Left ventricle myocardium superior (tissue), 1 donor: ENCODE measurements at places on chromosomes 3 and 15.

GRCh38 chr15:43410572-43411214, 39.8 kb downstream of the TUBGCP4 start:
- DNase-seq, result no peak

DNA sequence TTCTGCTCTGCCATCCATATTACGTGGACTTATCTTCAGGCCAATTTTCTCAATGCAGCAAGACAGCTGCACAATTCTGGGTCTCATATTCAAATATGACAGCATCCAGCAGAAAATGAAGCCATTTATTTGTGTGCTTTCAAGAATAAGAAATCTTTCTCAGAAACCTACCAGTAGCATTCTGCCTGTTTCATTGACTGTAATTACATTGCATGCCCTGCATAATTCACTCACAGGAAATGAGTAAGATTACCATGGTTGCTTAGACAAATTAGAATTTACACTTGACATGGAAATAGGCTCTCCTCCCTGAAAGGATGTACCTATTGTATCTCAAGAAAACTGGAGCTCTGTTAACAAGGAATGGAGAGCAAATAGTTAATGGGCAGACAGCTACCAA, 346.6 kb upstream of the DCBLD2 start:
- DNase-seq, result no peak

- DNase-seq, result no peak
Measured at GRCh38 chr15:58840048-58840447, 68.9 kb downstream of the MINDY2 start.

DNA sequence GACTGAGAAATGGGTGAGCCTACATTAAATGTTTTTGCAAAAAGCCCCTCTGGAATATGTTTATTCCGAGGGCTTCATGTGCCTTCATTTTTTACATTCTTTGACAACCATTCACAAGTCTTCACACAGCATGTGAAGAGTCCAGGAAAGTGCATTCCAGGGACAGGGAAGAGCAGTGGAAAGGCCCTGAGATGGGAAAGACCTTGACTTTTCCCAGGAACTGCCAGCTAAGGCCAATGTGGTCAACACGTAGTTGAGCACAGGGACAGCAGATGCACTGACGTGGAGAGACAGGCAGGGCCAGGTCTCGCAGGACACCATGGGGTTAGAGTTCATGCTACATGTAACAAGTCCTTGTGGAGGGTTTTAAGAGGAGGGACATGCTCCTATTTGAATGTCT, 21.7 kb downstream of the SSR3 start:
- DNase-seq, result no peak

DNA sequence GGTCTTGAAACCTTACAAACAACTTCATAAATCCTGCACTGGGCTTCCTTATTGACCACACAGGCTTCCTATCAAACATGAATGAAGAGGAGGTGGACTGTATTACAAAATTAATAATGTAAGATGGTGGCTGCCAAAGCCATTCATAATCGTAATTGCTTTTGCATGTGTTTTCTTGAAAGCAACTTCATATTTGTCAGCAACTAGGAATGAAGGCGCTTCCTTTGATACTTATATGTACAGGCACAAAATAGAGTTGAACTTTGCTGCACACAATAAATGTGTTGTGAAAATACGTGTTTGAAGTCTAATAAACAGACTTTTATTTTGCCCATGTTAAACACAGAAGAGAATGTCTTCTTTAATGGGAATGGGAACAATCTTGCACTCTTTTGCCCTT, 72.1 kb upstream of the OXTR start:
- DNase-seq, result no peak

GRCh38 chr3:17340261-17340660, 402.2 kb downstream of the TBC1D5 start:
- no peak for DNase-seq

DNA sequence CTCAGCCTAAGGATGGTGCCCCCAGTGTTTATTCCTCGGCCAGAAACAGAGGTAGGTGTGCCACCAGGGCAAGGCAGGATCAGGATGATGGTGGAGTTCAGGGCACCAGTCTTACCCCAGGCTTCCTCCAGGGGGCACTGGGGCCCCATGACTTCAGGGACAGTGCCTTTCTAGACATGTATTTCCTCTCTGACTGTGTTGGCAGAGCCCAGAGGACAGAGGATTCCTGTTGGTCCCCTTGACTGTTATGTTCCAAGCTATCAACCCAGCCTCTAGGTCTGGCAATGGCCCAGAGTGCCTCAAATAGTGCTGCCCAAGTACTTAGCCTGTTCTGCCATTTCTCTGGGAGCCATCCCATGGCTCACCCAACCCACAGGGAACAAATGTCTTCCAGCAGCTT, 2.8 kb downstream of the HEMK1 start:
- DNase-seq, result peak; percentile 84

DNA sequence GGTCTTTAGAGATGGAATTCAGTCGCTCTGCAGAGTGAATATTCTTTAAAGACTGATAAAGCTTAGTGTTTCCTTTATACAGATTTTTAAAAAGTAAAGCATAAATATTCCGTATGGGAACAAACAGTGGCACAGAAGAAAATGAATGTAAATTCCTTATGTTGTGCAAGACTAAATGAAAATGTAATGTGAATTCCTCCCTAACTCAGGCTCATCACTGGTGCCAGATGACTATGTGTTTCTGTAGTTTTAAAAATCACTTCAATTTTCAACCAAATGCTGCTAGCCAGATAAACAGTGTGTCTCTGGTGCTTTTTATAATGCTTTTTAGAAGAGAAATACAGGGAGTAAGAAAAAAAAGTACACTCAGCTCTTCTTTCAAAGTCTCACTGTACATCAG, 154.8 kb upstream of the SNTN start:
- no peak for DNase-seq

DNA sequence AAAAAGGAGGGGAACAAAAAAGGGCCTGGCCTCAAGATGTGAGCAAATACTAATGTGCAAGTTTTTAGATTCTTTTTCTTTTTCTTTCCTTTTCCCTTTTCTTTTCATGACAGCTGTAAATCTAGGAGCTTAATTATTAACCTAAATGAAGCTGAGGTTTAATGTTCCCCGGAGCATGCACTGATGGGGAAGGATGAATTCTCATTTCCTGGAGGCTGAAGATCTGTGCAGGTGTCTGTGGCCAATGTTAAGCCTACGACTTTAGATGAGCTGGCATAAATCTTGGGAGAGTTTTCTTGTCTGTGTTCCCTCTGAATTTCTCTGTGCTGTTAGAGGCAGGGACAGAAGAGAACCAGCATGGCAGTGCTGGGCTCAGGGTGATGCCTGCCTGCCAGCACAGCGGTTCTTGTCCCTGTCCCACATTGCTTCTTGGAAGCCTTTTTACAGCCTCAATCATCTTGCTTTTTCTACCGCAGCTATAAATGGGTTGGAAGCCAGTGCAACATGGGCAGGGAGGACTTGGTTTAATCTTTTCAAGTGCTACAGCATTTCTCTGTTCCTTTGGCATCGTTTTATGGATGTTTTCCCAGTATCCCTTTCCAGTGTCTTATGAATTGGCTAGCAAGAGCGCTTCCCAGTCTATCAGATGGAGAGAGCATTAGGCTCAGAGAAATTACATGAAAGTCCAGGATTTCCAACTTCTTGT, 119.1 kb downstream of the ATG7 start:
- no peak for DNase-seq

DNA sequence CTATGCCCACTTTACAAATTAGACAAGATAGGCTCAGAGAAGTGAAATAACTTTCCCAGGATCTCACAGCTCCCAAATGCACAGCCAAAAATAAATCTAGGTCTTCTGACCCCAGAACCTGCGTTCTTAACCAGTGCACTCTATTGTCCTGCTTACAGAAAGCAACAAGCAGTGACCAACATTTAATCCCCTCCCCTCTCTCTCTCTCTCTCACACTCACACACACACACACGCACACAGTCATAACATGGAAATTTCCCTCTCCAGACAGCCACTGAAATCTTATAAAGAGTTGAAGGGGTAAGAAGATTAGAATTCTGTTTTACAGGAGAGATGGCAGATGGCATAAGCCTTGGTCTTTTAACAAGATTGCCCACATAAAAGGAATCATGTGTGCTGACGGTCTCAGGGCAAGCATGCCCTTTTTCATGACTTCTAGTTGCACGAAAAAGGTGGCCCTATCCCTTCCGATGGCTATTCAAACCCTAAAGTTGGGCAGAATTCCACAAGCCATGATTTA, 29.4 kb downstream of the EOGT start:
- DNase-seq, result no peak

DNA sequence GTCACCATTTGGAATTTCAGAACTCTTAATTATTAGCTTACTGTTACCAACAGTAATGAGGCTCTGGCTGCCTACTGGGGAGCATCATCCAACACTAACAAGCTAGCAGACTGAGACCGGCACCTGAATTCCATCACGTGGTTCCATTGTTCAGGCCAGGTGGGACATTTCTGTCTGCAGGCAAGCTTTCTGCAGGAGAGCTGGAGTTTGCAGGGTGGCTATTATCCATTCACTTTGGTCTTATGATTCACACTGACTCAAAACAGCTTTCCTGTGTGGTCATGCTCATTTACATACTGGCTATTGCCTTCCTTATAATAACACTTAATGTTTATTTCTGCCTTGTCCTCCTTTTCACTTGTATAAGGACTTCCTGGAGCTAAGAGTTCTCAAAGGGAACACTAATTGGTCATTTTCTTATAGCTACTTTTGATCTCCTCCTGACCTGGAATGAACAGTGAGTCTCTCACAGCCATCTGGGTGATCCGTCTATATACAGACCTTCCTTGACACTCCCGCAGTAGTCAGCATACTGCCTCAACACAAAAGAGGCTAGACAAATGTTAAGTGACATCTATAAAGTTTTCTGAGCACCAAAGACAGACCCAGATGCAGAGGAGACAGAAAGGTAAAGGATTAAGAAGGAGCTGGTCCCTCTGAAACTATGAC, 695.4 kb downstream of the FHIT start:
- no peak for DNase-seq

DNA sequence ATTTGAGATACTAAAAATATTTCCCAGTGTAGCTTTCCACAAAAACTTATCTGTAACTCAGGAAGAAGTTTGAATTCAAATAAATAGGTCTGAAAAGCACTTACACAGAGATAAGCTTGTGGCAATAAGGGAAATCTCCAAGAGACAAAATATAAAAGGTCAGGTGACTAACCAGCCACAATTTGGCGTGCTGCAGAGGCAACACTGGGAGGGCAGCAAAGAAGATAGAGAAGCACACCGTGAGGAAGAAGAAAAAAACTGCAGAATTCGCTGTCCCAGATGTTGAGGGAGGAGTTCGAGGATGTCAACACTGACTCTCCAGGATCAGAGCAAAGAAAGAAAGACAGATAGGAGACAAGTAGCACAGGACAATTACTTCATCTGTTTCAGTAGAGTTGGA, 204.4 kb downstream of the FMN1 start:
- DNase-seq, result no peak

DNA sequence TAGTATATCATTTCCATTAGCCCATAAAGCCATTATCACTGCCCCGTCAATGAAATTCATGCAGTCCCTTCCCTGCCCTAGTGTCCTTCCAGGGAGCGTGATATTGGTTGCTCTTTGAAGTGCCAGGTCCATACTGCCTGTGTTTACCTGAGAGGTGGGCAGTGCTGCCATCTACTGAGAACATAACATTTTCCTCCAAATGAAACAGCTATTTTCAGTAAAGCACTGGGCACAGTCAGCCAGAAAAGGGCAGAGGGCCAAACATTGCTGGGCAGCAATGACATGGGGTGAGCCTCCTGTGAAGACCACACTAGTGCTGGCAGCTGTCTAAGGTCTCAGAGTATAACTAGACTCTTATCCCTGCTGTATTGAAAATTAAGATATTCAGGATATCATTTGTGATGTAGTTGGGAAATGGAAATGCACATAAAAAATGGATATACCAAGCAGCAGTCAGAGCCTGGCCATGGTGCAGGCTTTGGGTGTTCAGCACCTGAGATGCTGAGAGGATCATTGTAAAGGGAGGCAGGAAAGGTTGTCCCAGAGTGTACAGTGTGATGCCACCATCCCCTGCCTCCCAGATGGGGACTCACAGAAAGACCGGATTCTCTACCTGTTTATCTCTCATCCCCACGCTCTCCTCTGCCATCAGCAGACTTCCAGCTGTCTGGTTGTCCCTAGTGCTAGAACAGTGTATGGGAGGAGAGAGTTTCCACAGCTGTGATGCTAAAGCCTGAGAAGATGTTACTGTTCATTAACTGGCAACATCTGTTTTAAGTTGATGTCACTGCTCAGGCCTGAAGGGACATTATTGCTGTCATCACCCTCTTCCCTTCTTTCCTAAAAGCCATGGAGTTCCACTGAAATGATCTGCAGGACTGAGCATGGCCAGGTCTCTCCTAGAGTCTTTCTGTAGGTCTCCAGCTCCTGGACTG, 108.8 kb downstream of the ARNT2 start:
- DNase-seq, result no peak

GRCh38 chr3:69646287-69647067, 92.8 kb upstream of the MITF start:
- DNase-seq, result no peak

- no peak for DNase-seq
Measured at GRCh38 chr3:169334991-169335390, 328.5 kb downstream of the MECOM start.

DNA sequence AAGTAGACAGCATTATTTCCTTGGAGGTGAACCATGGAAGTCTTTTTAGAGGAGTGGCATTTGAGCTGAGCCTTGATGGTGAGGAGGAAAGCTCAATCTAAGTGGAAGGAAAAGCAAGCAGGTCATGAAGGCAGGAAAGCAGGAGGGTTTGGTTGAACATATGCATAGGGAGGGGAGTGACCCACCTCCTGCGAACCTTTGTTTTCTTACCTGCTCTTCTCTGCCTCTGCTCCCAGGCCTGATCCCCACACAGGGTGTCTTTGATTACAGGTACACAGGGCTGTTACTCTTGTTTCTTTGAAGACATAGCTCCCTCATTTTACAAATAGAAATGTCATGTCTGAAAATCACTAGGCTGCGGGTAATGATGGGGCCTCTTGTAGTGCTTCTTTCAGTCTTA, 248.1 kb upstream of the TPRG1 start:
- no peak for DNase-seq

DNA sequence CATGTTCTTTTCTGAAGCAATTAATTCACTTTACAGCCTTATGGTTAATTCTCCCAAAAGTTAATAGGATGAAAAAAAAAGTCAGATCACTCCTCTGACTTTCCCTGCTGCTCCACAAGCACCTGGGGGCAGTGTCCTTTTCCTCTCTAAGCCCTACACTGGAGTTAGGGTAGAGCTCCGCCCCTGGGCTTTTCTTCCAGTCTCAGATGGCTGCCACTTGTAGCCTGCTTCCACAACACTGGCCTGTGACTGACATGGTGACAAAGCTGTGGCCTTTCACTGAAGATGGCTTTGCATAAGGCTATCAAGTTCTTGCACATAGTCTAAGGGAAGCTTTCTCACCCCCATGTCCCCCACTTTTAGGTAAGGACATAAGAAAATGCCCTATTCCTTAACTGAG, 1.3 kb upstream of the MON1A start:
- DNase-seq, result no peak

DNA sequence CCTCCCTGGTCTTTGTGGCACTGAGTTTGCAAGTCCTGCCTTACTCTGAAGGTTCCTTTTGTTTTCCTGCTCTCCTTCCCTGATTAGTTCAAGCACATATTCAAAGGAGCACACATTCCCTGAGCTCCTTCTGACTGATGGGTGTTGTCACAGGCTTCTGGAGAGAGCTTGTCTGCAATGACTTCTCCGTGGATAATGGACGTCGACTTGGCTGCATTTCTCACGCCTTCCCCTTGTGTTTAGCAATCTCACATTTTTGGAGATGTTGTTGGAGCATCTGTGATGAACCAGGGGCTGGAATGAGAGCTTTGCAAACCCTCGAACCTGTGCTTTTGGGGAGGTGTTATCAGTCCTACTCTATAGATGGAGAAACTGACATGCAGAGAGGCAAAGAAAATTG, 375.4 kb upstream of the PROK2 start:
- no peak for DNase-seq

- DNase-seq, result peak; percentile 38
Measured at GRCh38 chr3:41195946-41196345, 3.4 kb upstream of the CTNNB1 start.
